ENCODE measurements at places on chromosomes 16 and 17.

- no peak for DNase-seq
Measured at GRCh38 chr16:8326232-8326631, 264.1 kb downstream of the TMEM114 start.

DNA sequence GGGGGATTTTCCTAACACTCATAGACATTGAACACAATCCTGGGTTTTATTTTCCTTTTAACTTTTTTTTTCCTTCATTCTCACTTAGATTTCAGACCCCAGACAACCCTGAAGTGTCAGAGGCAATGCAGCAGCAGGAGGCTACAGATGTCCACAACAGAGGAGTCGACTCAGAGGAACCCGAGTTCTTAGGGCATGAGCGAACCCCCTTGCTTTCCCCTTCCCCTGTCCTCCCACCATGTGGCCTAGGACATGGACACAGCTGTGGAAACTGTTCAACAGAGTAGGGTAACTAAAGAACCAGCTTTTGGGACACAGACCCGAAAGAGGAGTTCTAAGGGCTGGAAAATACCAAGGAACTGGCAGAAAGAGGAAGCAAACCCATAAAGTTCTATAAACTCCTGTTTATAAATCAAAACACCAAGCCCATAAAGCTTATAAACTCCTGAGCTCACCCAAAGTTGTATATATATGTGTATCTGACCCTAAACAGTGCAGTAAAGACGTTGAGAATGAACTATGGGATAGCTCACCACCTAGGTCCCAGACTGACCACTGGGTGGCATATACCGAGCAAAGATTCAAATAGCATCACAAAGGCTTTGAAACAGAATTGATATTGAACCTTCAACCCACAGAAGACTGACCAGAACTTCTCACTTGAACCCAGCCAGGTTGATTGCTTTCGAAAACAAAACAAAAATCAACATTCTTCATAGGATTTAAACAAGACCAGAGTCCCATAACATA is 33.9 kb downstream of the CMTM4 start:
- no peak for DNase-seq

GRCh38 chr16:65306722-65307121 is 184.9 kb upstream of the CDH11 start:
- DNase-seq = no peak

- DNase-seq = no peak
Measured at GRCh38 chr16:85981826-85982562, 83.0 kb downstream of the IRF8 start.

GRCh38 chr16:17724242-17724898 is 253.6 kb upstream of the XYLT1 start:
- DNase-seq = no peak

DNA sequence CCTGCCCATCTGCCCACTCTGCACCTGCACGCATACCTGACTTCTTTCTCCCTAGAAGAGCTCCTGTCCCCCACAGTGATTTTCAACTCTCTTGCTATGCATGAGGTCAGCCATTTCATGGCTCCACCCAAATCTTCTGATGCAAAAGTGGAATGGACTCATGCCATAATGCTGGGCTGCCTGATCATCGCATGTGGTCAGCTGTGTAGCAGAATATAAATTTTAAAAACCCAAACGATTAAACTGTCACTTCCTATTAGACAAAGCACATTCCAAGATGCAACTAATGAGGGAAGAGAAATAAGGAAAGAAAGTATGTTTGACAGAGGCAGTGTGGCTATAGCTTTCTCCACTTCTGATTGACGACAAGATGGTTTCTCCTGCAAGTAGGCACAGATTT is 26.1 kb downstream of the GRIN2A start:
- DNase-seq = no peak

DNA sequence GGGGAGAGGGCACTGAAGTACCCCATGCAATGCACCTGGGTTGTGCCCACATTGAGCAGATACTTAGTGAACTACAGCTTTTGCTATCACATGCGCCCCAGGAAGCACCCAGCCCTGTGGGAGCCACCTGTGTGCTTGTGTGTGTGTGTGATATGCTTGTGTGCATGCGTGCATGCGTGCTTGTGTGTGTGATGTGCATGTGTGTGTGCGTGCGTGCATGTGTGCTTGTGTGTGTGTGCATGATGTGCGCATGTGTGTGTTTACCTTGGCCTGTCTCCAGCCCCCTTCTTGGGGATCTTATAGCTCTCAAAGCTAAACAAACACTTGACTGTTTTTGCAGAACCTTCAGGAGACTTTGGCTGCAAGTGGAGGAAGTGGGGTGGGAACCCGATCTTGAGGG is 841 bp downstream of the C16orf89 start:
- no peak for DNase-seq

DNA sequence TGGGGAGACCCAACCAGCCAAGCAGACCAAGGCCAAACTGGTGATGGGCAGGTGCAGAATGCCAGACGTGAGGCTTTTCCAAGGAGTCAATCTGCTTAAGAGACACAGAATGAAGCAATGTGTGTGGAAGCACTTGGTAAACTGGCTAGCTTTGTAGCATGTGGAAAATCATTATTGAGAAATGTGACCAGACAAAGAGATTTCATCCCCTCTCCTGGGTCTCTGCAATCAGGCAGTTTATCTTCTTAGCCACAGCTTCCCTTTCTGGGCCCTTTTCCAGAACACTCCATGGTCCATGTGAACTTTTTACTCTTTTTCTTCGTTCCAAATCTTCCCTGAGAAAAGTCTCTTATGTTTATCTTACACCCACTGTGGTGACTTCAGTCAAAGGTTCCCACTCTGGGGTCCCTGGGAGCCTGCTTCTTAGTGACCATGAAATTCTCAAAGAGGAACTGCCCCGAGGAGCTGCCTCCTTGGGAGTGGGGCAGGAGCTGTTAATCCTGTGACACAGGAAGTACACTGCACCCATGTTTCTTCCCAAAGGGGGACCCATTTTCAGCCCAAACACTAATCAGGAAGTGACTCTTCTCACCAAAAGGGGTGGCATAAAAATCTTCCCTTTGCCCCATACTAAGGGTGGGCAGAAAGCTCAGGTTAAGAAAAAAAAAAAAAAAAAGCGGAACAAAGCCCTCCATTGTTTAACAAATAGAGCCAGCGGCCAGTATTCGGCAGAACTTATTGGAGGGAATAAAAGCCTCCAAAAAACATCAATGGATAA is 346.2 kb upstream of the ASIC2 start:
- DNase-seq = no peak

GRCh38 chr16:65657071-65657494 is 535.2 kb upstream of the CDH11 start:
- DNase-seq = no peak

DNA sequence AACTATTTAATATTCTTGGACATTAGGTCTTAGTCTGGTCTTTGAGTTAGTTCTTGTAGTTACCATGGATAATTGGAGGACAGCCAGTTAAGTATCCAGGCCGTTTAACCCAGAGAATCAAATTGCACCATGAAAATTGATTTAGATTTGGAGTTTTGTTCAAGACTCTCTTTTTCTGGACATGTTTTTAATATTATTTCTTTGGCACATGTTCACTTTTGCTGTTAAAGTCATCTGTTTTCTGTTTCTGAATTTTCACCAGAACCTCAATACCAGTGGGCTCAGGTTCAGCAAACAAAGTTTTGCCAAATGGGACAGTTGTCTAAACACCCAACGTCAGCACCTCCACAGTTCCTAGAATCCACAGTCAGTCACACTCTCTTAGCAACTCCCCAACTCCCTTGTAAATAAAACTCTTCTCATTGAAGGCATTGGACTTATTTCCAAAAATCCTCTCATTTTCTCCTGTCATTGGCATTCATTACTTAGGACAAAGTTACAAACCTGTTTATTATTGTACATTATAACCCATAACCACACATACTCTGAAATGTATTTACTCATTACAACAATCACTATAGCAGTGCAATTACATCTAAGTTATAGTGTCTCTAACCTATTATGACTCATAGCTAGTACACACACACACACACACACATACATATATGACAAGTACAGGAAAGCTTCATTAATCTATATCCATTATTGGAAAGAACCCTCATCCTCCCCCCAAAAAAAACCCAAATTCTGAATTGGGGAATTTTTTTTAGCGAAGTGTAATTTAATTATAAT is 33.5 kb upstream of the DNAH9 start:
- DNase-seq = no peak
